NCI-H187 treated with DMSO at 0.1 percent for 48 hours (cell line): ENCODE measurements at places on chromosomes 3 and 15.

GRCh38 chr15:39125904-39126303, 455.0 kb upstream of the THBS1 start:
- DNase-seq = no peak

DNA sequence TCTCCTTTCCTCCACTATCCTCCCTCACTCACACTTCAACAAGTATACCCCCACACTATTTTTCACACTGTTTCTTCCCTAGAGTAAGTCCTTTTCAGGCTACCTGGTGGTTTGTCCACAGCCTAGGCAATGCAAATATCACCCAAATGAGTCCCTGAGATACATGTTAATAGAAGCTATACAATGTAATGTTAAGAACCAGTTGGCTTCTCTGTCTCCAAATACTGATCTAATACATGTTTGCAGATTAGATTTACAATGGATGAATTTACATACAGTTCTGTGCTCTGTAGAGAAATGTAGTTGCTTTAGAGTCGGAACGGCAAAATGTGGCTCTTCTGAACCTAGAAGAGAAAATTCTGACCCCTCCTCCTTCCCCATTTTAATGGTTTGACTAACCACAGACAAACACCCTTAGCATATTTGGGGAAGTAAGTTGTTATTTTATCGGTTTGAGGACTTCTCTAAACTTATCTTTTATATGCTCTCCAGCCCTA, 63.6 kb upstream of the MBNL1 start:
- DNase-seq = no peak

- no peak for DNase-seq
Observed at GRCh38 chr3:55431041-55431440, 56.1 kb downstream of the WNT5A start.

GRCh38 chr15:83158393-83158792, 49.2 kb downstream of the HDGFL3 start:
- no peak for DNase-seq

DNA sequence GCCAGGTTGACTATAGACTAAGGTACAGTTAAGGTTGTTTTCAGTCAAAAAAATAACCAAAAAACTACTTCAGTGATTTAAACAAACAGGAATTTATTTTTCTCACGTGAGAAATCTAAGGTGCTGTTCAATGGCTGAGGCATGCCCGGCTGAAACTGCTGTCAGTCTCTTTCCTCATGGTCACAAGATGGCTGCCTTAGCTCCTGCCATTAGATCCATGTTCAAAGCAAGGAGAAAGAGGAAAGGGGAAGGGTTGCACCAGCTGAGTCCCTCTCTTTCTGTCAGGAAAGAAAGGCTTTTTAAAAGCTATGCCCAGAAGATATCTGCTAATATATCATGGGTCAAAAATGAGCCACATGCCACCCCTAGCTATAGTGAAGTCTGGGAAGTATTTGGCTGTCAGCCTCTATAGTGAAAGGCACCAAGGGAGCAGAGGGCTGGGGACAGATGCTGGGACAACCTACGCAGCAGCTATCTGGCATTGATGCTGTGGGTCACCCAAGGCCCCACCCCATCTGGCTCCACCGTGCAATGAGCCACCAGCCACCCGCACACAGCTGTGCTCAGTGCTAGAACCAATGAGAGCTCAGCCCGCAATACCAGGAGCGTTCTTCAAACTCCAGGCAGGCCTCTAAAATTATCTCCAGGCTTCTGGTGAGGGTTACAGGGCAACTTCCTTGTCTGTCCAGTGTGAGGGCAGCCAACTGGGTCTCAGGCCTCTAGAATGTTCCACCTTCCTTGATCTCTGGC, 64.7 kb upstream of the GATA2 start:
- DNase-seq = no peak

DNA sequence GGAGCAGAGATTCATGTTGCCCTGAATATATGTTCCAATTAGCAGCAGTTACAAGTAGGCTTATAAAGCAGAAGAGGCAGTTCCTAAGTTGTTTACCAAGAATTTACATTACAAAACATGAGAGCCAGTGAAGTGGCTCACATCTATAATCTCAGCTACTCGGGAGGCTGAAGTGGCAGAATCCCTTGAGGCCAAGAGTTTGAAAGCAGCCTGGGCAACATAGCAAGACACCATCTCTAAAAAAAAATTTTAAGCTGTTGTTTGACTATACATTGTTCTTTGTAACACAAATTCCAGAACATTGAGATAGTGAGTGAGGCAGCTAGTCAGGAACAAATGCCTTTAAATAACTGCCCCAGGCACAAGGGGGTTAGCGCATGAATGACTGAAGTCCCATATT, 10.3 kb upstream of the ZMAT3 start:
- DNase-seq = no peak

GRCh38 chr15:92928225-92928750, 28.2 kb downstream of the CHD2 start:
- no peak for DNase-seq

- no peak for DNase-seq
Observed at GRCh38 chr15:91622711-91623342, 230.7 kb upstream of the SLCO3A1 start.

- DNase-seq = no peak
Observed at GRCh38 chr3:32525720-32526119, 23.1 kb upstream of the CMTM6 start.

DNA sequence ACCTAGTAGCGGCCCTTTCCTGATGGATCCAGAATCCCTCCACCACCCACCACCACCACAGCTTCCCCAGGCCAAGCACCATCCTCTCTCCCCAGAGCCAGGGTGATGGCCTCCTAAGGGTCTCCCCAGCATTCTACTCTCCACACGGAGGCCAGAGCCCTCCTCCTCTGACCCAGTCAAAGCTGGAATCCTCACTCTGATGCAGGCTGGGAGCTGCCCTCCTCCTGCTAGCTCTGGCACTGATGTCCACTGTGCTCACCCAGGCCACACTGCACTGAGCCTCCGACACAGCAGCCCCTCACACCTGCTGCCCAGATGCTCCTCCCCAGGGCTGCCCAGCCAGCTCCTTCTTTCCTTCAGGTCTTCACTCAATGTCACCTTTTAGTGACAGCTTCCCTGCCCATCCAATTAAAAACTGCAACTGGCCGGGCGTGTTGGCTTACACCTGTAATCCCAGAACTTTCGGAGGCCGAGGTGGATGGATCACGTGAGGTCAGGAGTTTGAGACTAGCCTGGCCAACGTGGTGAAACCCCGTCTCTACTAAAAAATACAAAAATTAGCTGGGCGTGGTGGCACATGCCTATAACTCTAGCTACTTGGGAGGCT, 21.0 kb downstream of the XXYLT1 start:
- no peak for DNase-seq

DNA sequence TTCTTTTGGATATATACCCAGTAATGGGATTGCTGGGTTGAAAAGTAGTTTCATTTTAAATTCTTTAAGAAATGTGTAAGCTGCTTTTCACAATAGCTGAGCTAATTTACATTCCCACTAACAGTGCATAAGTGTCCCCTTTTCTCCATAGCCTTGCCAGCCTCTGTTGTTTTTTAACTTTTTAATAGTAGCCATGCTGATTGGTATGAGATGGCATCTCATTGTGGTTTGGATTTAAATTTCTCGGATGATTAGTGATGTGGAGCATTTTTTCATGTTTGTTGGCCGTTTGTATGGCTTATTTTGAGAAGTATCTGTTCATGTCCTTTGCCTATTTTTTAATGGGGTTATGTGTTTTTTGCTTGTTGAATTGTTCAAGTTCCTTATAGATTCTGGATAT, 444.3 kb upstream of the ATP11B start:
- no peak for DNase-seq

DNA sequence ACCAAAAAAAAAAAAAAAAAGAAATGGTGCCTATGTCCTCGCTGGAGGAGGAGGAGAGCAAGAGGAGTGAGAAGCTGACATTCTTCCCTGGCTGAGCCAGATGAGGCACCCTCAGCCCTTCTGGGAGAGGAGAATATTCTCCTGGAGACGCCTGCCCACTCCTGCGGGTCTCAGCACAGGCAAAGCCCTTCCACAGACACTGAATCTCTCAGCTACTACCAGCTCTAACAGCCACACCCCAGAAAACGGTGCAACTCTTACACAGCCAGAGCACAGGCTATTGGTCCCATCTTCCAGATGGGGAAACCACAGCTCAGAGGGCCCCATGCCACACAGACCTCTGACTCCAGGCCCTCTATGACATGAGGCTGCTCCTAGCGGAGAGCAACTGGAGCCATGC, 5.7 kb downstream of the RASL12 start:
- no peak for DNase-seq

GRCh38 chr3:37999836-38000235, 9.2 kb downstream of the VILL start:
- no peak for DNase-seq

GRCh38 chr15:81534124-81534523, 160.1 kb upstream of the TMC3 start:
- no peak for DNase-seq

DNA sequence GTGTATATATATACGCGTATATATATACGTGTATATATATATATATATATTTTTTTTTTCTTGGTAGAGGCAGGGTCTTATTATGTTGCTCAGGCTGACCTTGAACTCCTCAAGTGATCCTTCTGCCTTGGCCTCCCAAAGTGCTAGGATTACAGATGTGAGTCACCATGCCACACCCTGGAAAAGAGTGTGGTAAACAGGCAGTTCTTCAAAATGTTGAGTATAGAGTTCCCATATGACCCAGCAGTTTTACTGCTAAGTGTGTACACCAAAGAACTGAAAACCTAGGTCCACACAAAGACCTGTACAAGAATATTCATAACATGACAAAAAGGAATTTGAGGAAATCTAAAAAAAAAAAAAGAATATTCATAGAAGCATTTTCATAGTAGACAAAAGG, 71.8 kb upstream of the GCNT3 start:
- no peak for DNase-seq

- DNase-seq = no peak
Observed at GRCh38 chr3:18098960-18099587, 326.1 kb downstream of the SATB1 start.
